Stimulated activated CD8-positive, alpha-beta memory T cell treated with anti-CD3 and anti-CD28 coated beads, Interleukin-15, amount 100 ng/mL, for 1 hour (primary cell): ENCODE measurements at places on chromosomes 3 and 15.

DNA sequence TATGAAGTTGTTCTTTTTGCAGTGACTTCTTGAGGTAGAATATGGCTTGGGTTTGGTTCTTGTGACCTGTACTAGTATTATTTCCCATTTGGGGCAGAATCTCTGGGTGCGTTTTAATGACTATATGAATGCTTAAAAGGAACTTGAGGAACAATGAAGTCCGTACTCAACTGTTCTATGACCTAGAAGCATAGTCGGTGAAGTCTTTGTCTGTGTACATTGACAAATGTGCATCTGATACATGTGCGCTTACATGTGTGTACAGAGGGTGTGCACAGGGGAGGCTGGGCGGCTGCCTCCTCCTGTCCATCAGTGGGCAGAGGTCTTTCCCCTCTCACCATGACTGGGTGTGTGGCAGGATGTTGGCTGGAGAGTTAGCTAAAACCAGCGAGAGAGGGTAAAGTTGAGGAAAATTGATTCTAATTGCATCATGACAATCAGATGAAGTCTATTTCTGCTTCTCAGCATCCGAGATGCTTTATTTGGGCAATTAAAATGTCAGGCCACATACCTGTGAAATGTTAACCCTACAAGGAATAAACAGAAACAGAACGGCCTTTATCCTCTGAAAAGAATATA is 1.0 kb upstream of the NR2F2 start:
- no peak for DNase-seq

DNA sequence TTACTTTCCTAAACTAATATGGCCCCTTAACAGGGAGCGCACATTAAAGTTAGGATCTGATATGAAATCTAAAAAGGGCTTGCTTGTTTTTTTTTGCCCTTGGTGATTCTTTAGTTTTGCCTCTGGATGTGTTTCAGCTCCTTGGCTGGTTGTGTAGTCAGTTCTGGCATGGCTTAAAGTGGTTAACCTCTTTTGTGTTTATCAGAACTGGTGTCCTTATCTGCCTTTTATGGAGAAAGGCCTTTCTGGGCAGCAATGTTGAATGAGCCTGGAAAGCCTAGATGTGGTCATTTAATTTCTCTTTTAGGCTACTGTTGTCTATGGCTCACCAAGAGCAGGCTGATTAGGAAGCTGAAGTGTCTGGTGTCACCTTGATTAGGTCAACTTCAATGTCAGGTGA is 254.5 kb upstream of the ROPN1 start:
- DNase-seq, result no peak

DNA sequence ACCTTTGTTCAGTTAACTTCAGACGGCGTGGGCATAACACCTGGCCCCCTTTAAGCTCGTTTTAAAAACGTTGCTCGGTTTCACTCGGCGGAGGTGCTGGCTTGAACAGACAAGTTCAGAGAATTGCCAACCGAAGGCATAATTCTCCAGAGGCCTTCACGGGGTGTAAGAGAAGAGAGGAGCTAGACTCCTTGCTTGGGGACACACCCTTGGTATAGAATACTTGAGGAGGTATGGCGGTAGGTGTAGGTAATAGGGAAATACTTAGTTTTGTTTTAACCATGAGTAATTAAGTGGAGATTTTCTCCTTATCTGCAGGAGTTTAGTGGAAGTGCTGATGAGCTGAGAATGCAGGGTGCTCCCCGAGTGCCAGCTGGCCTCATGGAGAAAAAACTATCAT is 921 bp downstream of the FBXL2 start:
- no peak for DNase-seq

DNA sequence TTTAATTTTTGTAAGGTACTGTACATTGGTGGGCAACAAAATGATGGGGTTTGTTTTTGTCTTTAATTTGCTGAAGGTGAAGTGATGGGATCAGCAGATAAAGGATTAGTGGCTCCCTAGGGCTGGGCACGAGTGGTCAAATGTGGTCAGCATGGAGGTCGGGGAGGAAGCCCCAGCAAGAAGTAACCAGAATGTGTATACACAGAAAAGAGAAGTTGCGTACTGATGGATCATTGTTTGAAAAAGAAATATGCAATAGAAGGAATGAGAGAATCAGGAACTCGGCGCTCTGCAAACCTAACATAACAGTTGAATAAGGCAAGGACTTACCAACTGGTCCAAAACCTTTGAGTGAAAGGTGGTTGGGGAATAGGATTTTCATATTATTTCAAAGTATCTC is 1.5 kb downstream of the TMOD2 start:
- no peak for DNase-seq
